PC-9 (cell line): ENCODE measurements at places on chromosomes 5 and 9. TPM values are rescaled to one million over a fixed set of nuclear protein-coding genes. Genes with fewer than 3 reads are reported as not detected.
A peak's percentile ranks its signal among the peaks of the same experiment; 100 is the strongest.

DNA sequence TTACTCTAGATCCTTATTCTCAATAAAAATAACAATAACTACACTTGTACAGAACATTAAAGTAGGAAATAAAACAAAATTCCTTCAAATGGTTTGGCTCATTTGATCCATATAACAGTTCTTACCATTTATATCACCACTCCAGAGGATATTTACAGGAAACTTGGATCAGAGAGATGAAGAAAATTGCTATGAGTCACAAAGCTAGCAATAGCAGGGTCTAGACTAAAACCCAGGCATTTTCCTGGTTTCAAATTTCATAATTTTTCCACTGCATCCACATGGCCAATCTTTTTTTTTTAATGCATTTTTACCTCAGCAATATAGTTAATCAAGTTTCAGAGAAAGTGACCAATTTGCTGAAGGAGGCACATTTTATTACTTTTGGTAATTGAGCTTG is 299.2 kb downstream of the ELAVL2 start:
- H3K4me3 ChIP-seq: no peak overlapping the region
- H3K4me1 ChIP-seq: peaks cover 6% of the 10 kb centered on the region; the same call in 1 of the 2 replicates

The ST8SIA4 gene
- total RNA-seq: 2.1 and 2.4 TPM in 2 replicates

The SLC36A2 gene
- total RNA-seq: not detected in 2 replicates

The TNC gene
- total RNA-seq: 1.1 and 1.9 TPM in 2 replicates

DNA sequence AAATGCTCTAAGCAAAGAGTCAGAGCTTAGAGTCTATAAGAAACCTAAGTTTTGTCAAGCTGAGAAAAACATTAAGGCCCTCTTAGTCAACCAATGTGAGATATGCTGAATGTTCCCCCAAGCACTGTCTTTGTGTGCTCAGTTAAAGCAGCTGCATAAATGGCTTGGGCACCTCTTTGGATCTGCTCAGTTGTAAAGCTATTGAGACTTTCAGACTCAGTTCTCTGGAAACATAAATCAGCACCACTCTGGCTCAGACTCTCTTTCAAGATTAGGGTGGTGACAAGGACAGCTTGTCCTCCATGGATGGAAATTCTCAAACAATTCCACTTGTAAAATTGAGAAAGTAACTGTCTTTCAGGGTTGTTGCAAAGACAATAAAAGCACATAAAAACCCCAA is 807.9 kb downstream of the PRELID2 start:
- no peak for DNase-seq
- no peaks in the 10 kb centered on the region for H3K36me3 ChIP-seq
- H3K4me3 ChIP-seq: no peak overlapping the region
- H3K27ac ChIP-seq: no peak overlapping the region
- no peaks in the 10 kb centered on the region for H3K27me3 ChIP-seq

DNA sequence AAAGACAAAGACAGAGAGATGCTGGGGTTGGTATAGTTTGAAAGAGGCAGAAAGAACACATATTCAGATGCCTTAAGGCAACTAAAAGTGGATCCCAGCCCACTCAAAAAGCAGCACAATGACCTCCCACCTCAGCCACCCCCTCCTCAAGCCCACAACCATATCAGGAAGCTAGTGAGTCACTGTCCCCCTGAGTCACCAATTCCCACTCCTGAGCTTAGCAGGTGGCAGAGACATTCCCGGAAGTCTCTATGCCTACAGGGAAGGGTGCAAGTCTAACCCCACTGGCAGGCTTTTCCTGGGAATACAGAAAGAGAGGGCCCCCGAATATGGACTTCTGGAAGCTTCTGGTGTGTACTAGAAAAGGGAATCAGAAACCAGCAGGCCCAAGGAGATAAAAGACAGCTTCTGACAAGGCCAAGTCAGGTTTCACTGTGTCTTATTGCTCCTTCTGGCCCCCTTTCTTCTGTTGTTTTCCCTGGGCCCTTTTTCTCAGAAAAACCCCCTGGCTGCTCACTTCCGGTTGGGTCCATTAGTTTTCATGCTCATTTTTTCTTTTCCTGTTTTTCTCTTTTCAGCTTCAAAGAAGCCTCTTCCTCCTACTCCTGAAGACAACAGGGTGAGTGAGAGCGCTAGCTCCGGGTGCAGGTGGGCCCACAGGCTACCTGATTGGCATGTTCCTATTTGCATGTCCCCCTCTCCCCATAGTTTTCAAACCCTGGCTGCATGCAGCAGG is 36.8 kb downstream of the ITK start:
- H3K27me3 ChIP-seq: peaks cover 22% of the 10 kb centered on the region
- no peaks in the 10 kb centered on the region for H3K4me1 ChIP-seq
- DNase-seq: no peak
- H3K36me3 ChIP-seq: no peaks in the 10 kb centered on the region
- no peak overlapping the region for H3K4me3 ChIP-seq

DNA sequence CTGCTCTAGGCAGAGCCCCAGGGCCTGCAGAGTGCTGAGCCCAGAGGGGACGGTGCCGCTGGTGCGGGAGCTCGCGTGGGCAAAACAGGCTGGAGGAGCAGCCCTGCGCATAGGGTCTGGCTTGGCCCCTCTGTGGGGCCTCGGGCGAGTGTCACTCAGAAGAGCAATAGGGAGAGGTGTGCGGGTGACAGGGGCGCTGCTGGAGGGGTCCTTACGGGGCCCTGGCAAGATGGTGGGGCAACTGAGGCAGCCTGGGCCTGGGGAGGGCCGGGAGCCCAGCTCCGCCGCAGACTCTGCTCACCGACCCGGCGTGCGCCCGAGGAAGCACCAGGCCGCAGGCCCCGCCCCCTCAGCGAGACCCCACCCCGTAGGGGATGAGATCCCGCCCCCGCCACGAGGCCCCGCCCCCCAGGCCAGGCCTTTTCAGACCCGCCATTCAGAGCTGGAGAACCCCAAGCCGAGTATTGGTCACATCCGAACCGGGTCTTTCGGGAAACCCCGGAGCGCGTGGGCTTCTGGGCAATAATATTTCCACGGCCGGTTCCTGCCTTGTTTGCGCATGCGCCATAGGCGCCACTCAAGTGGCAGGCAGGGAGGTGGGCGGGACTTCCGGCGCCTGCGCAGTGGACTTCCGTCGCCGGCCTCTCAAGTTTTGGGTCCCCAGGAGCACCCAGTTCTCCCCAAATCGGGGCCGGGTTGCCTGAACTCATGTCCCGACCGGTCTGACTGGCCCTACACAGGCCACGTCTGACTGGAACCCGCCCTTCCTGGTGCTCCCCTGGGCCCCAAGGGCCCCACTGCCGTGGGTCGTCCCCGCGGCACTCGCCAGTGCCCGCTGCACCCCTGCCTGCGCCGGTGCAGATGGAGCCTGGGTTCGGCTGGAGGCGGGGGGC is 1.3 kb upstream of the RNF208 start:
- DNase-seq: peak; percentile 95
- peak overlapping the region; percentile 90 for H3K4me3 ChIP-seq
- H3K27me3 ChIP-seq: no peaks in the 10 kb centered on the region

- no peaks in the 10 kb centered on the region for H3K4me1 ChIP-seq
- no peaks in the 10 kb centered on the region for H3K36me3 ChIP-seq
- H3K27me3 ChIP-seq: 0 out of 2 replicates have a peak, but pooled peaks cover 6% of the 10 kb centered on the region
- H3K27ac ChIP-seq: no peak overlapping the region
- no peak for DNase-seq
Measured at GRCh38 chr9:114290561-114290986, 32.3 kb upstream of the ORM1 start.

DNA sequence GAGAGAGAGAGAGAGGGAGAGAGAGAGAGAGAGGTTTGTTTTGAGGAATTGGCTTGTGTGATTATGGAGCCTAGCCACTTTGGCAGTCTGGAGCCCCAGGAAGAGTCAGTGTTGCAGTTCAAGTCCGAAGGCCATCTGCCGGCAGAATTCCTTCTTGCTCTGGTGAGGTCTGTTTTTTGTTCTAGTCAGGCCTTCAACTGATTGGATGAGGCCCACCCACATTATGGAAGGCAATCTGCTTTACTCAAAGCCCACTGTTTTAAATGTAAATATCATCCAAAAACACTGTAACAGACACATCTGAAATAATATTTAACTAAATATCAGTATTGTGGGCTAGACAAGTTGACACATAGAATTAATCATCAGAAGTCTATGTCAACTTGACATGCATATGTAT is 11.4 kb upstream of the GRM6 start:
- H3K27me3 ChIP-seq: peaks cover 5% of the 10 kb centered on the region; the same call in 1 of the 2 replicates
- no peaks in the 10 kb centered on the region for H3K4me1 ChIP-seq
- no peak for DNase-seq
- no peaks in the 10 kb centered on the region for H3K36me3 ChIP-seq

GRCh38 chr9:85859765-85860164 is 81.2 kb upstream of the NAA35 start:
- no peak overlapping the region for H3K4me3 ChIP-seq
- DNase-seq: peak; percentile 80
- peaks cover 18% of the 10 kb centered on the region for H3K4me1 ChIP-seq

The MAST4 gene
- 13.3 and 19.3 TPM in 2 replicates for total RNA-seq

GRCh38 chr5:101429241-101429640 is 526.2 kb upstream of the ST8SIA4 start:
- H3K27ac ChIP-seq: no peak overlapping the region
- H3K36me3 ChIP-seq: no peaks in the 10 kb centered on the region
- H3K4me3 ChIP-seq: no peak overlapping the region
- DNase-seq: no peak
